ENCODE measurements at places on chromosomes 1 and 21. TPM values are rescaled to one million over a fixed set of nuclear protein-coding genes. Genes with fewer than 3 reads are reported as not detected.

The RIIAD1 gene
- total RNA-seq = 0.69 TPM

The CADM3 gene
- 0.72 TPM for total RNA-seq

The TNFRSF18 gene
- total RNA-seq = not detected

- DNase-seq = no peak
Measured at GRCh38 chr1:25911162-25911561, 4.9 kb upstream of the STMN1 start.

GRCh38 chr1:154848983-154849382 lies 21.1 kb downstream of the KCNN3 start:
- no peak for DNase-seq

- no peak for DNase-seq
Measured at GRCh38 chr1:168088511-168089325, 48.0 kb downstream of the GPR161 start.

GRCh38 chr1:231630558-231631205 lies 4.1 kb downstream of the DISC1 start:
- DNase-seq = no peak

GRCh38 chr21:33403128-33403785 lies at the start of gene IFNGR2:
Gene IFNGR2, plus strand, starts transcription at chr21:33403413. Its CDS starts 131 bp downstream, at chr21:33403544.
- DNase-seq = peak; percentile 71

DNA sequence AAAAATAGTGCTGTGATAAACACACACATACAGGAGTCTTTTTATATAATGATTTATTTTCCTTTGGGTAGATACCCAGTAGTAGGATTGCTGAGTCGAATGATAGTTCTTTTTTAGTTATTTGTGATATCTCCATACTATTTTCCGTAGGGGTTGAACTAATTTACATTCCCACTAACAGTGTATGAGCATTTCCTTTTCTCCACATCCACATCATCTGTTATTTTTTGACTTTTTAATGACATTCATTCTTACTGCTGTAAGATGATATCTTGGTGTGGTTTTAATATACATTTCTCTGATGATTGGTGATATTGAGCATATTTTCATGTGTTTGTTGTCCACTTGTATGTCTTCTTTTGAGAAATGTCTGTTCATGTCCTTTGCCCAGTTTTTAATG lies 78.3 kb downstream of the NIBAN1 start:
- DNase-seq = no peak

GRCh38 chr1:173802961-173803360 lies 21.5 kb upstream of the DARS2 start:
- DNase-seq = no peak

DNA sequence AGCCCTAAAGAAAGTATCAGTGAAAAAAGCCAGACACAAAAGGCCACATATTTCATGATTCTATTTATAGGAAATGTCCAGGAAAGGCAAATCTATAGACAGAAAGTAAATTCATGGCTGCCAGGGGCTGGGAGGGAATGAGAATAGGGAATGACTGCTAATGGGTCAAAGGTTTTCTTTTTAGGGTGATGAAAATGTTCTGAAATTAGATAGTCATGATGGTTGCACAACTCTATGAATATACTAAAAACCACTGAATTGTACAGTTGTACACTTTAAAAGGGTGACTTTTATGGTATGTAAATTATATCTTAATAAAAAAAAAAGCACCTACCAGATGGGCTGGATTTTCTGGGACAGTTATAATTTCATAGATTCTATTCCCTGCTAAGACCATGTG lies 114.8 kb downstream of the CNIH3 start:
- no peak for DNase-seq

DNA sequence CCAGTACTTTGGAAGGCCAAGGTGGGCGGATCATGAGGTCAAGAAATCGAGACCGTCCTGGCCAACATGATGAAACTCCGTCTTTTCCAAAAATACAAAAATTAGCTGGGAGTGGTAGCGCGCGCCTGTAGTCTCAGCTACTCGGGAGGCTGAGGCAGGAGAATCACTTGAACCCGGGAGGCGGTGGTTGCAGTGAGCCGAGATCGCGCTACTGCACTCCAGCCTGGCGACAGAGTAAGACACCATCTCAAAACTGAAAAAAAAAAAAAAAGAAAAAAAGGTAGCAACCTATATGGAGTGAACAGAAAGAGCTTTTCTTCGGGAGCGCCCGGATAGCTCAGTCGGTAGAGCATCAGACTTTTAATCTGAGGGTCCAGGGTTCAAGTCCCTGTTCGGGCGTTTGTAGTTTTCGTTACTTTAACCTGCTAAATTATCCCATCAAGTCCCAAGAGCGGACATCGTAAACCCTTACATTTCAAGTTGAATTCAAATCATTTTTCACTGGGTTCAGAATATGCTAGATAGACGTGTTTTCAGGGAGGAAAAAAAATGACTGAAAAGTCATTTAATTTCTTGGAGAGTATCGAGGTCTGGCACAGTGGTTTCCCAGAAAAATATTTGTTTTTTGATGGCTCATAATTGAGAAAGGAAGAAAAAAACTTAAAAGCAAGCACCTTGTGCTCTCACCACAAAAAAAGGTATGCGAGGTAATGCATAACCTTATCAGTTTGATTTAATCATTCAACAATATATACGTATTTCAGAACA lies 9.8 kb upstream of the MDM4 start:
- no peak for DNase-seq

DNA sequence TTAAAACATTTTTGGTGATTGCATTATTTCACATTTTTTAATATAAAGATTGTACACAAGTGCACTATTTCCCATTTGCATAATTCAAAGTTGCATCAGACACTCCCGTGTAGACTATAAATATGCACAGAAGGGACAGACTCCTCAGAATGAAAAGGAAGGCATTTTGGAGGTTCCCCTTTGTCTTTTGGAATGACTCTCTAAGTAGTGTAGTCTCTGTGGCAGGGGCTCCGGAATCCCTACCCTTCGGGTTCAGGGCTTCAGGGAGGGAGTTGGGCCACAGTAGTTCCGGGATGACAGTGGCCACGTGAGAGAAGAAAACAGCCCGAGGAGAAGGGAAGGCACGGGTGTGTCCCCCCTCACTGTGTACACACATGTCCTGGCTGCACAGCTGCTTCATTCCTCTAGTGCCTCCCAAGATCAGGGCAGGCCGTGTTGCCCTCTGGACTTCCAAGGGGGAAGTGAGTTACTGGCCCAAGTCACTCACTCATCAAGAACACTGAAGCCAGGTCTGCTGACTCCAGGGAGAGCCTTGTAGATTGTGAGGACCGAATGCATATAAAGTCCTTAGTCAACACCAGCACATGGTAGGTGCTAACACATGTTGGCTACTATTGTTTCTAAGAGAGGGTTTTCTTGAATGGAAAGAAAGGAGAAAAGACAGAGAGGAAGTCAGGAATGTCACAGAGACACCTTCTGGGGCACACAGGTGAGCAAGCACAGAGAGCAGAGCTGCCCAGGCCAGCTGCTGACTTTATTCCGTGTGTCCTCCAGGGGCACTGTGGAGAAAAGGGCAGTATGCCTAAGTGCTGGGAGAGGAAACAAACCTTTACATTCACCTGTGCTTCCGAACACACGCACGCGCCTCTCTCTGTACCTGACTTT lies 39.8 kb downstream of the LHX4 start:
- DNase-seq = no peak

All from pancreas (tissue), 10 donors.